ENCODE measurements at places on chromosomes 3 and 15.

DNA sequence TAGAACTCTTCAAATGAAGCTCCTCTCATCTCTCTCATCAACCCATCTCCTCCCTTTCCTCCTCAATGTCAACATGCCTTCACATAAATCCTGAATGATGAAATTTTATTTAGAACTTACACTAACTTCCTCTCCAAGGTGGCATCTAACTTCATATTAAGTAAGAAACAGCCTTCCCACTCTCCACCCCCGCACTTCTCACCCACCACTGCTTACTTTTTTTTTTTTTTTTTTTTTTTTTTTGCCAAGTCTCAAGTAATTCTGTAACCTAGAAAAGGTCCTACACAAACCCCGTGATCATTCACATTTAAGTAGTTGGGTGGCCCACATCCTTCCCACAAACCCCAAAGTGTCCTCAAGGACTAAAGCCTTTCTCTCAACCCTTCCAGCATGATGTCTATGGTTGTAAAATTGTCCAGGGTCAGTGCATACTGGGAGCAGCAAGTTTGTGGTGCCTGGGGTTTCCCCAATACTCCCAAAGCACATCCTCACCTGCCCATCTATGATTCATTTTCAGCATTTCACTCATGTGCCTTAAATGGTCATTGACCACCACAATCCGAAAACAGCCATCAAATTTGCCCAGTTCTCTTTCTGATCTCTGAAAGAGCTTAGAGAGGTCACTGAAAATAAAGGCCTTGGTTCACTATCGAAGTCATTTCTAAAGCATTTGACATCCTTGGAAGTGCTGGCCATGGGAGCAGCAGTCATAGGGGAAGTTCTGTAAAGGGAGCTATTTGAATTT is 47.2 kb downstream of the CD86 start:
- no peak for DNase-seq

DNA sequence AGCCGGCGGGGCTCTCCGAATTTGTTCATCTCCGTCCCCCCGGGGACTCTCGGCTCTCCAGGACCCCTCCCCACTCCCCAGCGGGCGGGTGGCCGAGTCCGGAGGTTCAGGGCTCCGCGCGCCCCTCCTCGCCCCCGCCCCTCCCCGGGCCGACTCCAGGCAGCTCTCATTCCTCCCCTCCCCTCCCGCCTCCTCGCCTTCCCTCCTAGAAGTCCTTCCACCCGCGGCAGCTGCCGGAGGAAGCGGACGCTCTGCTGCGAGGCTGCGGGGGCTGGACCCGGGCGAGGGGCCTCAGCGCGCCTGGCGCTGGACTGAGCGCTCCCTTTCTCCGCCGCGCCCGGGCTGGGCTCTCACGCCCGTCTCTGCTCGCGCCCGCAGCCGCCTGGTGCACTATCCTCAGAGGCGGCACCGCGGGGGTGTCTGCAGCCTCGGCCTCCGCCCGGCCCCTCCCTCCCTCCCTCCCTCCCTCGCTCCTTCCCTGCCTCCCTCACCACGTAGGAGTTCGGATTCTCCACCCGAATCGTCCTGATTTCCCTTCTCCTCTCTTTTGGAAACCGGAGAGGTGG is at the start of gene ROBO2:
ROBO2 (plus strand) TSS at position 494 of the 566 bp plus-strand sequence. CDS start 687 bp downstream, outside the sequence.
- DNase-seq, result no peak

- DNase-seq, result no peak
Observed at GRCh38 chr15:83380682-83381081, 66.5 kb upstream of the SH3GL3 start.

GRCh38 chr3:28232659-28233058 is 8.8 kb upstream of the CMC1 start:
- DNase-seq, result no peak

GRCh38 chr15:51046799-51047449 is 47.8 kb downstream of the TNFAIP8L3 start:
- no peak for DNase-seq

DNA sequence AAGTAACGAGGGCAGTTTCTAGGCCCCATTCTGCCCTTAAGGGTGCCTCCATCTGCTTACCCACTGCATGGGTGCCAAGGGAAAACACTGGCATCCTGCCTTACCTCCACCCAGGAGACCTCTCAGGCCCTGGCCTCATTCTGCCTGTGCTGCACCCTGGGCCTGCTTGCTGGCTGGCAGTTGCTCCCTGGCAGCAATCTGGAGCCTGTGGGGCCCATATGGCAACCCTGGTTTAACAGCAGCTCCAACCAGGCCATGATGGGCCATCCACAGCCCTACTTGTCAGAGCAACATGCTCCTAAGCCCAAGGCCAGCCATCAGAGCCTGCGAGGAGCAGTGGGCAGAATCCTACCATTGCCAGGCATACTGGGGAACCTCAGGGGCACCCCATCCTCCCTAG is 3.7 kb downstream of the C3orf18 start:
- DNase-seq, result no peak

GRCh38 chr3:144583871-144584270 is 612.2 kb downstream of the DIPK2A start:
- no peak for DNase-seq

- no peak for DNase-seq
Observed at GRCh38 chr3:70805061-70805889, 492.8 kb upstream of the MDFIC2 start.

DNA sequence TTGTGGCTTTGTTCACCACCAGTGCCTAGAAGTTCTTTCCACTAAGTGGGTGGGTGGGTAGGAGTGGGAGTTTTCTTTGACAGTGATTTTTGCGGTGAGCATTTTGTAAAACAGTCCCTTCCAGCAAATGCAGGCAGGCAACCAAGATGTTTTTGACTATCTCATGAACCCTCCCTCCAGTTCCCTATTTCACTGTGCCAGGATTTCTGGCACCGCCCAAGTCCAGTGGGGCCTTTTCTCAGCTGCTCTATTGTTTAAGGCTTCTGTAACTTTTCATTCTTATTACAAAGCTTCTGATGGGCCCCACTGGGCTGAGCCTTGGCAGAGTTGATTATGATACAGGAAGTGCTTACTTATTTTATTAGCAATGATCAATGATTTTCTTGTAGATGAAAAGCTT is 236.0 kb downstream of the EDEM1 start:
- no peak for DNase-seq

- no peak for DNase-seq
Observed at GRCh38 chr3:23880703-23881339, 36.0 kb downstream of the NKIRAS1 start.

GRCh38 chr3:138673641-138674530 is 65.3 kb downstream of the FAIM start:
- no peak for DNase-seq

GRCh38 chr15:89017370-89018066 is 70.7 kb upstream of the ABHD2 start:
- peak; percentile 81 for DNase-seq

GRCh38 chr3:13497386-13497785 is 17.3 kb downstream of the HDAC11 start:
- DNase-seq, result no peak

GRCh38 chr3:120563356-120564022 is 32.6 kb upstream of the NDUFB4 start:
- DNase-seq, result no peak

DNA sequence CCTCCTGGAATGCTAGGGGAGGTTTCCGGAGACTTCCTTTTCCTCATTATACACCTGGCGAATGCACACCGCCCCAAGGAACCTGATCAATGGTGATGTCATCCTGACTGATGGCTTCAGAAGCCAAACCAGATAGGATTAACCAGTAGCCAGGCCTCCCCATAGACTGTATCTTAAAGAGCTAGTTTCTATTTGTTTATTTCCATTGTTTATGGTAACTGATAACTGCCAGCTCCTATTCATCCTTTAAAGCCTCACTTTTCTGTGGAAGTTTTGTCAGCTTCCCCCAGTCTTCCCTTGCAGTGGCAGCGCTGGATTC is at the start of gene MKRN2OS:
MKRN2OS (minus strand) TSS at position 27 of the 319 bp plus-strand sequence. CDS start 35 bp downstream, outside the sequence.
- no peak for DNase-seq

DNA sequence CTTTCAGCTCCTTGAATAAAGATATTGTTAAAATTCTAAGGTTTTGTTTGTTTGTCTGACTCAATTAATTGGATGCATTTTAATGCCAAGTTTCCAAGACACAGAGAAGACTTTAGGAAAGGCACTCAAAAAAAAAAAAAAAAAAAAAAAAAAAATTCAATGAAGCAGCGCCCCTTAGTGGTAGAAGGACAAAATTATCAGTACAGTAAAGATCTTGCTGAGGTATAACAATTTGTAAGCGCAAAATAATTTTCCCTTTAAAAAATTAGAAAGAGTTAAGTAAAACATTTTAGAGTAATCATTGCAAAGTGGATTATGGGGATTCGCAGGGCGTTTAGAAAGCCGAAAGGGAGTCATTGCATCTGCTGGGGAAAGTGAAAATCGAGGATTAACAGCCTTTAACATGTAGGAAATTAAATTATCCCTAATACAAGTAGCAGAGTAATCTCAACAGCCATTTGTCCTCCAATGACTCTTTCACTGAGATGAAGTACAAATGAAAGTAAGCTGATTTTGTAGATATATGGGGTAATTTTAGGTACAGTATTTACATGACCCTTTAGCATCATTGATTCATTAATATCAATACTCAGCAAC is 5.8 kb upstream of the DIS3L start:
- DNase-seq, result no peak

DNA sequence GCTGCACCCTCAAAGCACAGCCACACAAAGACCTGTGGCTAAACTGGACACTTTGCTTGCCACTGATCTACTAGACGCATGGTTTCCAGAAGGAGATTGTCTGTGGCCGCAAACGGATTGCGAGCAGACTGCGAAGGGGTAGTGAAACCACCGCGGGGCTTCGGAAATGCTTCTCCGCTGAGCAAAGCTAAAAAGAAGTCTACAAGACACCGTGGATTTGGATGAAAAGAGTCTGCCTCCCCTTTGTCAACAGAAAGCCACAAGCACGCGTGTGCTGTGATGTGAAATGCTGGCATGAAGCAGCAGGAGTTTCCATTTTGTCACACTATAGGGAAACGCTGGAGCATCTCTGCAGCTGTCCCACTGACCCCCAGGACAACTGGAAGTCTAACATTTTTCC is 63.0 kb downstream of the TMEM44 start:
- no peak for DNase-seq

DNA sequence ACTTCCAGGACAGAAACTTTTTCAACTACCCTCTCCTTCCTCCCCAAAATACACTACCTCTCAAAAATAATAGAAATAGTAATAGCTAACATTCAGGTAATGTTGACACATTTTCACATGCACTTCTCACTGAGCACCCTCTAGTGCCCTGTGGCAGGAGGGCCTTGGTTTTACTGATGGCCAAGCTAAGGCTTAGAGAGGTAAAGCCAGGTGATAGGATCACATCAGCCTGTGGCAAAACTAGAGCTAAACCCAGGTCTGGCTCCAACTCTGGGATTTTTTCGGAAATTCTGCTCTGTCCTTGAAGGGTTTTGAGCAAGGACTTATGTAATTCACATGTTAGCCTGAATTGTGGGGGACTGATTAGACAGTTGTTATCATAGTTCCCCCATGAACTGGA is 922 bp upstream of the TAMM41 start:
- no peak for DNase-seq

GRCh38 chr3:116186049-116186448 is 259.2 kb downstream of the LSAMP start:
- no peak for DNase-seq

GRCh38 chr15:59550530-59550929 is 61.1 kb upstream of the GCNT3 start:
- DNase-seq, result no peak

GRCh38 chr3:81295906-81296577 is 465.4 kb downstream of the GBE1 start:
- no peak for DNase-seq

DNA sequence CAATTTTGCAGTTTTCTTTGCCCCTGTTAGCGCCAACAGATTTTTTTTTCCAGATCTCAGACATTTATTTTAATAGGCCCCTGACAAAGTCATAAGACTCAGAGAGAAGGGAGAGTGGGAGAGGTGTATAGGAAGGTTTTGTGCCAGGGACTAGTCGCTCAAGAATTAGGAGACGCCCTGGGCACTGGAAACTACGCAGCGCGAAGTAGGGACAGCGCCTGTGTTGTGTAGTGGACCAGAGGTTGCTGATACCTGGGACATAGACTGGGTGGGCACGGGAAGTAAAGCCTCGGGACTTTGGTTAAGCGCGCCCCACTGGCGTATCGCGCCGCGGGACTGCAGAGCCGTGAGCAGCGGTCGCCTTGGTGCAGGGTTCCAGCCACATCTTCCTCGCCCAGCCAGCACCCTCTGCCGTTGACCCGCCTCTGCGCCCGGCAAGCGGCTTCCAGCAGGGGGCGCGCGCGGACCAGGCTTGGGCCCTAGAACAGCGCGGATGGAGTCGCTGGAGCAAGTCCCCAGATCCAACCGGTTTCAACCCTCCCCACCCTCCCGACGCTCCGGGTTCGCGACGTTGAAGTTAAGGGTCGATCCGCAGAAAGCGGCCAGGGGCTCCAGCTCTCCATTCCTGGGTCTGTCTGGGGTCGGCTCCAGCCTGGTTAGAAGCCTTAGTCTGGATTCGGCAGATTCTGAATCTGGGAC is 3.0 kb upstream of the ISLR2 start:
- peak; percentile 83 for DNase-seq

DNA sequence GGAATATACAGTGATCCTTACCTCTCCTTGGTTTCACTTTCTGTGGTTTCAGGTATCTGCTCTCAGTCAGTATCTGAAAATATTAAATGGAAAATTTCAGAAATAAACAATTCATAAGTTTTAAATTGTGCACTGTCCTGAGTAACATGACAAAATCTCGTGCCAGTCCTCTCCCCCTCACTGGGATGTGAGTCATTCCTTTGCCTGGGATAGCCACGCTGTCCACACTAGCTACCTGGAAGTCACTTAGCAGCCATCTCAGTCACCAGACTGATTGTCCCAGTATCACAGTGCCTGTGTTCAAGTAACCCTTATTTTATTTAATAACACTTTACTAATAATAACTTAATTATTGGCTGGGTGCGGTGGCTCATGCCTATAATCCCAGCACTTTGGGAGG is 15.3 kb upstream of the KLHL25 start:
- no peak for DNase-seq

DNA sequence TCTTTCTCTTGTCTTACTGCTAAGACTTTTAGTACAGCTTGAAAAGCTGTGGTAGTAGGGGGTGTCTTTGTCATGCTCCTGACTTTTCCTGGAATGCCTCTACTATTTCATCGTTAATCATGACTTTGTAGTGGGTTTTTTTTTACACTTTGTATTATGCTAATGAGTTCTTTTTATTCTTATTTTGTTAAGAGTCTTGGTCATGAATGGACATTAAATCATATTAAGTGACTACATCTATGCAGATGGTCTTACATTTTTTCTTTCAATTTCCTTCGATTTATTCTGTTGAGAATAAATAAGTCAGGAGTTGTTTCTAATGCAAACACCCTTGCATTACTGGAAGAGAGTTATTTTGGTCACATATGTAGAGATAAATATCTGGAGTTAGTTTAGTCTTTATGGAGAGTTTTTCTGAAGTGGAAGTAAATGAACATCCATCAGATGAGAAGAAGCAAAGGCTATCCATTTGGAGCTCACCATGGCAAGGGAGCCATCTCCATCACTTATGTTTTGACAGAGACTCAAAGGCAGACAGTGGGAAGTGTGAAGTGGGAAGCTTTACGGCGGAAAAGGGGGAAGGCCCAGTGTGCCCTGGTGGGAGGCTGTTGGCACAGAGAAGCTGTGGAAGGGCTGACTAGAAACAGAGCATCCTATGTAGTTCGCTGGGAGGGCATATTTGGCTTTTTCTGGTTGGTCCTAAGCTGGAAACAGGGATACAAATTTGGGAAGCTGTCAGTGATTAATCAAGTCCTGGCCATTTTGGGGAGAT is 73.1 kb upstream of the PRR23E start:
- no peak for DNase-seq
